ENCODE measurements at places on chromosomes 3 and 15. TPM values are rescaled to one million over a fixed set of nuclear protein-coding genes. Genes with fewer than 3 reads are reported as not detected.

GRCh38 chr3:82509951-82510603, 748.6 kb upstream of the GBE1 start:
- H3K4me1 ChIP-seq: no peaks in the 10 kb centered on the region
- no peaks in the 10 kb centered on the region for H3K36me3 ChIP-seq
- H3K4me3 ChIP-seq: no peak overlapping the region
- H3K27me3 ChIP-seq: no peaks in the 10 kb centered on the region
- DNase-seq: no peak

GRCh38 chr3:172156586-172156955, 117.2 kb downstream of the FNDC3B start:
- no peak overlapping the region for H3K27ac ChIP-seq
- peaks cover 8% of the 10 kb centered on the region for H3K36me3 ChIP-seq
- DNase-seq: no peak
- no peaks in the 10 kb centered on the region for H3K27me3 ChIP-seq
- H3K4me3 ChIP-seq: no peak overlapping the region

Gene GOLGA6L10
- total RNA-seq: 4.2 TPM

DNA sequence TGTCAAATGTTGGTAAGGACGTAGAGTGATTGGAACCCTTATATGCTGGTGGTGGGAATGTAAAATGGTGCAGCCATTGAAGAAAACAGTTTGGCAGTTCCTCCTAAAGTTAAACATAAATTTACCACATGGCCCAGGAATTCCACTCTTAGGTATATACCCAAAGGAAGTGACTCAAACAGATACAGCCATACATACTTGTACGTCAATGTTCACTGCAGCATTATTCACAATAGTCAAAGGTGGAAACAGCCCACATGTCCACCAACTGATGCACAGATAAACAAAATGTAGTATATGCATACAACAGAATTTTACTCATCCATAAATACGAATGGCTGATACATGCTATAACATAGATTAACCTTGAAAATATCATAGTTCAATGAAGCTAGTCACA, 13.2 kb downstream of the CLASP2 start:
- peaks cover 3% of the 10 kb centered on the region for H3K4me1 ChIP-seq
- H3K36me3 ChIP-seq: peaks cover 58% of the 10 kb centered on the region
- no peak for DNase-seq

All from activated naive CD8-positive, alpha-beta T cell treated with anti-CD3 and anti-CD28 coated beads, Interleukin-2, amount 10 ng/mL, durations not matched to agents 7 days and 5 days (primary cell).